CD4-positive, alpha-beta T cell treated with Interleukin-4 for 4 hours (primary cell): ENCODE measurements at places on chromosomes 1 and 21.

GRCh38 chr1:81327743-81328142 lies 473.0 kb upstream of the ADGRL2 start:
- DNase-seq, result no peak

DNA sequence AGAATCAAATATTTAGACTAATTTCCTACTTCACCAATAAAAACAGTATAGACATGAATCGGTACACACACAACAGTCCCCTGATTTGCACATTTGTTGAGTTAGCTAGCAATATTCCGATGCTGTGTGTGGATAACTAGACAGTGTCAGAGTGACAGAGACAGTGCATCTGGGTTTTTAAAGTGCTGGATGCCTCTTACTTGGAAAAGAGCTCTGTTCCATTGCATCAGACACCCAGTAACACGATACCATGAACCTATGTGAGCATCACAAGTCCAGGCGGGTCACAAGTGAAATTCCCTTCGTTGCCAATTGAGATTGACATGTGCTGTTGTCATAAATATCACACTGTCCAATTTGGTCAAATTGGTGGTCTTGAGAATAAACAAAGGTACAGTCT lies 82.0 kb upstream of the ESRRG start:
- DNase-seq, result no peak

GRCh38 chr1:38153778-38154470 lies 107.3 kb upstream of the POU3F1 start:
- no peak for DNase-seq

DNA sequence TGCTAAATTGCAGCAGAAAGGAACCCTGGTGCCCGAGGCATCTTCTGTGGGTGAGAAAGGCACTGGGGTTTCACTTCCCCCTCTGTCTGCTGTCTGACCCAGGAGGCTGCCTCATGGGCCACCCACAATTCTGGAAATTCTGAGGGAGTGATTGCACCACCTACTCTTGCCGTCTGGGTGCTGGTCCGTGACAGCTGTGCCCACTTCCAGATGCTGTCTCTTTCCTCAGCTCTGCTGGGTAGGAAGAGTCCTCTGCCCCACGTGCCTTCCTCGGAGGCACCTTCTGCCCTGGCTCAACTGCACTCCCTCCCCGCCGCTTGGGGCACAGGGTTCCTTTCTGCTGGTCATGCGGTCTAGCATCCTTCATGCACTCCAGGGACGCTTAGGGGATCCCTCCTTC lies 96.3 kb downstream of the ARHGEF10L start:
- peak; percentile 5 for DNase-seq
